ENCODE measurements at places on chromosomes 2 and 18.

- DNase-seq: no peak
Measured at GRCh38 chr2:60976256-60976850, 41.2 kb upstream of the PEX13 start.

DNA sequence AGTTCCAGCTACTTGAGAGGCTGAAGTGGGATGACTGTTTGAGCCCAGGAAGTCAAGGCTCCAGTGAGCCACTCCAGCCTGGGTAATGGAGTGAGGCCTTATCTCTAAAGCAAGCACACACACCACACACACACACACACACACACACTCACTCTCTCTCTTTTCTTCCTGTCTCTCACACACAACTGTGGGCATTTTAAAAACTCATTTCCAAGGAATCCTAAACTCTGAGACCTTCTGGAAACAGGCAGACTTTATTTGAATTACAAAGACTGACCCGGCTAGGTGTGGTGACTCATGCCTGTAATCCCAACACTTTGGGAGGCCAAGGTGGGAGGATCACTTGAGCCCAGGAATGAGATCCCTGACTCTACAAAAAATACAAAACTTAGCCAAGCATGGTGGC lies 21.3 kb downstream of the WDSUB1 start:
- DNase-seq: no peak

DNA sequence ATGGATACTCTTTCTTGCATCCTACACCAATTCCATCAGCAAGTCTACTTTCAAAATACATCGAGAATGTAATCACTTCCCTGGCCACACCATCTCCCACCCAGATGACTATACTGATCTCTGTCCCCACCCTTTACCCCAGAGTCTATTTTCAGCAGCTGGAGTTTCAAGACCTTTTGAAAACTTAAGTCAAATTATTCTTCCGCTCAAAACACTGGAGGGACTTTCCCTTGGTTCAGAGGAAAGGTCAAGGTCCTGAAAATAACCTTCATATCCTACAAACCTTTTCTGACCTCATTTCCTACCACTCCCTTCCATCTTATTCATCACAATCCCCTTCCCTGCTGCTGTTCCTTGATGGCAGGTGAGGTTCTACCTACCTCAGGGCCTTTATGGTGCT lies 58.8 kb upstream of the LYPD6 start:
- no peak for DNase-seq

DNA sequence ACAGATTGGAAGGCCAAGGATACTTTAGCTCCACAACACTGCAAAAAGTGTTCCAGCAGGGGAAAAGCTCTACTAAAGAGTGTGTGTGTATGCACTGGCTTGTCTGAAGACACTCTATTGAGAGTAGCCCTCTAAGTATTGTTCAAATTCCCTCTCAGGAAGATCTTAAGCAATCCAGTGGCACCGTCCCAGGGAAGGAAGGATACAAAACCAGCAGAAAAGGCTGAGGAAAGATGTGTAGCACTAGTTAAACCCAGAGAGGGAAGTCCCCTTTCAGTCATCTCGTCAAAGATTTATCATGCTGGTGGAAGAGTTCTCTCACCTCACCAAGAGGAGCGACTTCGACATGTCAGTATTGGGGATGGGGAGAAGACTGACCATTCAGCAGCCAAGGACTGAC lies 50.5 kb downstream of the DHRS9 start:
- DNase-seq: no peak

DNA sequence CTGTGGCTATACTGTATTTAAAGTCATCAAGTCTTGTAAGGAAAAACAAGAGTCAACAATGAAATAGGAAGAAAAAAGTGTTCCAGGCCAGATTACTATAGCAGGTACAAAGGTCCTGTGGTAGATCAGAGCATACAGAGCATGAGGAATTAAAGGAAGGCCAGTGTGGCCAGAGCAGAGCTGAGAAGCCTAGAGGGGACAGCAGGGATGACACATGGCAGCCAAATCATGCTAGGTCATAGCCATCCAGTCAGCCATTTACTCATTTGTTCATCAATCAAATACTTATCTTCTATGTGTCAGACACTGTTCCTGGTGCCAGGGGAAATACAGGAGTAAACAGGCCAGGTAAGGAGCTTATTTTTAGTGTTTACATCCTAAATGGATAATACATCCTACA lies 24.3 kb downstream of the ADD2 start:
- DNase-seq: no peak

- no peak for DNase-seq
Measured at GRCh38 chr2:225122007-225122406, 79.7 kb upstream of the DOCK10 start.

DNA sequence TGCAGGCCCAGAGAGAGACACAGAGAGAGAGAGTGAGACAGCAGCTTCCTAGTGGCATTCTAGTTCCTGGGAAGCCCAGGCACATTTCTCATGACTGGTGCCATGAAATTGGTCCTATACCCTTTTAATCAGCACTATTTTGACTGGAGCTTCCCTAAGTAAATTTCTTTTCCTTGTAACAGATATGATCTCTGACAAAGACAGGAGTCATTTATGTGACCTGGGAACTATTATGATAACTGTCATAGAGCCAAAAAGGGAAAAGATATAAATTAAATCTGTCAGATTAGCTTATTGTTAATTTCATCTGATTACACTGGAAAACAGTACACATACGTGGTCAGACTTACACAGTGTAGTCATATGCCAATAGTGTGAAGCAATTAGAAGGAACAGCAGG lies 161.3 kb upstream of the HNRNPA3 start:
- no peak for DNase-seq

- DNase-seq: no peak
Measured at GRCh38 chr2:194465641-194466040, 1191.4 kb upstream of the SLC39A10 start.

GRCh38 chr2:10385501-10385900 lies 62.6 kb downstream of the ODC1 start:
- no peak for DNase-seq

DNA sequence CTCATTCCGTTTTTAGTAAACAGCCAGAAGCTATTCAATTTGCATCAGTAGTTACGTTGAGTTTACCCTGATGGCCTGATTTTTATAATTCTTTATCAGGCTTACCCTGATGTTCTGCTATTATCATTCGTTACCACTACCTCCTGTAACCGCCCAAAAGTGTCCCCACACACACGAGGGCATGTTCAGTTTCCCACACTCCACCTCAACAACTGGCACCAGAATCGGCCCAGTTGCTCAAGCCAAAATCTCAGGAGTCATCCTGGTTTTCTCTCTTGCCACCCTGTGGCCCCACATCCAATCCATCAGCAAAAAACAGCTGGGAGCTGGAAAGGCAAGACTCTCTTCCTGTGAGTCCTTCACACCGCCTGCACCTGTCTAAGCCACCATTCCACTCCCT lies 102.9 kb upstream of the RAB6C start:
- no peak for DNase-seq

DNA sequence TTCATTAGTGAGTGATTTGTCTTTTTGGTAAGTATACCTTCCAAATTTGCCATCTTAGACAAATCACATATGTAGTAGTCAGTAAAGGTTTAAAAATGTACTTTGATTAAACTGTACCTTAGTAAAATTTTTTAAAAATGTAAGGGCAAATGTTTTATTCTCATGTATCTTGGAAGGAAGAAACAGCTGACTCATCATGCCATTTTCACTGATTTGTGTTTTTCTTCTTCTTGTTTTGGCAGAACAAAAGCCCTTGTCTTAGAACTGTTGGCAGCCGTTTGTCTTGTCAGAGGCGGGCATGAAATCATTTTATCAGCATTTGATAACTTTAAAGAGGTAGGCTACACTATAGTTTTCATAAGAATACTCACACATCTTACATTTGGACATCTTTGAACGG lies 136.5 kb downstream of the PRPF40A start:
- no peak for DNase-seq

GRCh38 chr2:190572246-190572645 lies 37.7 kb upstream of the NEMP2 start:
- no peak for DNase-seq

GRCh38 chr2:147546109-147546508 lies 298.7 kb upstream of the ACVR2A start:
- DNase-seq: no peak

DNA sequence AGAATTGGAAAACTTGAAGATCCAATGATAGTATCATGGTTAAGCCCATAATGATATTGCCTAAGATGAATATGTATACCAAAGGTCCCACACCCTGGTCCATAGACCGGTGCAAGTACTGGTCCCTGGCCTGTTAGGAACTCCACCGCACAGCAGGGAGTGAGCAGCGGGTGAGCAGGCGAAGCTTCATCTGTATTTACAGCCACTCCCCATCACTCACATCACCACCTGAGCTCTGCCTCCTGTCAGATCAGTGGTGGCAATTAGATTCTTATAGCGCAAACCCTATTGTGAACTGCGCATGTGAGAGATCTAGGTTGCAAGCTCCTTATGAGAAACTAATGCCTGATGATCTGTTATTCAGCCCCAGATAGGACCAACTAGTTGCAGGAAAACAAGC lies 402.4 kb downstream of the EPHA4 start:
- DNase-seq: no peak

GRCh38 chr18:68738564-68738963 lies 23.7 kb upstream of the TMX3 start:
- no peak for DNase-seq

DNA sequence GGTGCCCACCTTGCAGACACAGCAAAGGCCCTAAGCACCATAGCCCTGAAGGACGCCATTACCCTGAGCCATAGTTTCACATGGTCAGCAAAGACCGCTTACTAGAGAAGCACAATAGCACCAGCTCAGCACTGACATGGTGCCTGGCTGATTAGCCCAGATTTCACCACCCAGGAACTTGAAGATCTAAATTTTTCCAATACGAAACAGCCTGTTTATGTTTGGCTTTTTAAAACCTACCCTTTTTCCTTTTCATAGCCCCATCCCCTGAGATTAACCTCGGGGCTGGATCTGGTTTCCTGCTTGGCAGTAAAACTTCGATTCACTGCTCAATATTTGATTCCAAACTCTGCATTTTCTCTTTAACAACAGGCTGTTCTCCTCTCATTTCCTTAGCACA lies 158.5 kb upstream of the PID1 start:
- no peak for DNase-seq

DNA sequence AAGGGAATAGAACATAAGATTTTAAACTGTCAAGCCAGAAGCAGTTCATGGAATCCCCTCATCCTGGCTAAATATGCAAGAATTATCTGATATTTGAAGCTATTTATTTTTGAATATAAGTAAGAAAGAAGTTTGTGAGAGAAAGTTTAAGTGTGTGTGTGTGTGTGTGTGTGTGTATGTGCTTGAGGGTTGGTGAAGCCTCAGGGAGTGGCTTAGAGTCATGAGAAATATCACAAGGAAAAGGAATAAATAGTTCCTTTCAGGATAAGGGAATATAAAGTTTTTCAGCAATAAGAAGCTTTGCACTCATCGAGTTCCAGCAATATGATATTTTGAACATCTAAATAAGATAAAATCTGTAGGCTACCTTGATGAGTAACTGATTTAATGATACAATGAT lies 359.6 kb downstream of the MEIS1 start:
- no peak for DNase-seq

- DNase-seq: no peak
Measured at GRCh38 chr18:7195266-7195665, 35.6 kb upstream of the LRRC30 start.

- DNase-seq: no peak
Measured at GRCh38 chr18:49400398-49401072, 59.9 kb downstream of the DYM start.

- DNase-seq: no peak
Measured at GRCh38 chr2:232973011-232973735, 39.9 kb downstream of the NGEF start.

DNA sequence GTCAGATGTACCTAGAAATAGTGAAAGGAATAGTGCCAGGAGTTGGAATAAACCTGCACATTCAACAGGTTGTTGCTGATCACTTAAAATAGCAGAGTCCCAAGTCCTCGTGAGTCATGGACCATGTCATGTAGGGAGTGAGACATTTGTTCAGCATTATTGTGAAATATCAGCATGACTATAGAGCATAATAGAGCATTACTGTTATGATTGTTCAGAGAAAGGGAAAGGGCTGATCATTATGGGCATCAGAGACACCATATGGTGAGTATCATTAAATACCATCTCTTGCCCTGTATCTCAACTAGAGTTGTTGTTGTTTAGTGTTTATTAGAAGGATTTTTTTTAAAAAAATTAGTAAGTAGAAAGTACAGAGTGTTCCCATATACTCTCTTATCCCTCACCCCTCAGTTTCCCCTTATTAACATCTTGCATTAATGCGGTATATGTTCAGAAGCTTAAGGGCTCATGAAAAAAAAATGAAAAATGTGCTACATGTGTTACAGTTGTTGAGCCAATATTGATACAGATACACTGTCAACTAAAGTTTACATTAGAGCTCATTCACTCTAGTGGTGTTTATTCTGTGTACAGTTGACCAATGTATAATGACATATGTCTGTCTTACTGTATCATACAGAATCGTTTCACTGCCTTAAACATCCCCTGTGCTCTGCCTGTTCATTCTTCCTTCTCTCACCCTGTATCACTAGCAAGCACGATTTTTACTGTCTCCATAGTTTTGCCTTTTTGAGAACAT lies 5.7 kb downstream of the ELAC1 start:
- DNase-seq: no peak

DNA sequence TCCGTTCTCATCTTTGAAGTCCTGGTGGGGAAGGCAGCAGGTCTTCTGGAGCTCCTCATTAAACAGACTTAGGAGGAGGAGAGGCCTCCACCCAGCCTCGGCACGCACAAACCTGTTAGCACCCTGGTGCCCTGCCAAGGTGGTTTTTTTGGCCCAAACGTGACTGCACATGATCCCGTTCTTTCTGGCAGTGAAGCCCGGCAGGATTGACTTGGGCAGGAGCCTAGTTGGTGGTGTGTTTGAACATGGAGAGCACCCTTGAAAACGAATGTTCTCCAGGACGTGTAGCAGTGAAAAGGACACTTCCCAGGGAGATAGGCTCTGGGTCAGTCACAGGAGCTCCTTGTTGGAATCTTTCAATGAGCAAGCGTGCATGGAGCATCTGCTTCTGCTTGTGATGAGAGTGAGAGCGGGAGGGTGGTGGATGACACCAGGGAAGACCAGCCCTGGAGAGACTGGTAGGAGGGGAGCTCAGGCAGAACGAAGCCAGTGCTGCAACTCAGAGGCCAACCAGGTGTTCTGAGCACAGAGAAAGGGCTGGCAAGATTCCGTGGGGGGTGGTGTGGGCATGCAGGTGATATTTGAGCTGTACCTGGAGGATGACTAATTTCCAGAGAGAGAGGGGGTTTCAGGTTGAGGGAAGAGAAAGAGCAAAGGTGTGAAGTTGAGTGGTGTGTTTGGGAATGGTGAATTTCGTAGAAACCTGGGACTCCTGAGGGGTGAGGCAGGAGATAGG lies 73.8 kb downstream of the TANC1 start:
- DNase-seq: no peak
